ENCODE measurements at places on chromosomes 7 and 10.

- DNase-seq = no peak
Observed at GRCh38 chr7:132225216-132226030, 350.8 kb downstream of the PLXNA4 start.

DNA sequence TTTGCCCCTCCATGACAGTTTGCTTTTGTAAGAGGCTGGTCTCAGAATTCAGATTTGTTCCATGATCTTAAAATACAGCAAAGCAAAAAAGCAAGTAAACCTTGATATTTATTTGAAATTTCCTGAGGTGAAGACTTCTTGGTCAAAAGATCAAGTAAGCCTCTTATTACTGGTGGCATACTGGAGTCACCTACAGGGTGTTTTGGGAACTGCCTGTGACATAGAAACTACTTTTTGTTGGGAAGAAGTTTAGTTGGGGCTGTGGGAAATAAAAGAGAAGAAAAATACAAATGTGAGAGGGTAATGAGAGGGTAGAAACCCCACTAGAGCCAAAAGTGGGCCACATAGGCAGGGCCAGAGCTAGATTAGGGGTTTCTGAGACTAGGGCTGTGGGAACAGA, 217.9 kb downstream of the OTUD1 start:
- DNase-seq = no peak

GRCh38 chr7:73933091-73933490, 72.1 kb downstream of the TMEM270 start:
- no peak for DNase-seq

DNA sequence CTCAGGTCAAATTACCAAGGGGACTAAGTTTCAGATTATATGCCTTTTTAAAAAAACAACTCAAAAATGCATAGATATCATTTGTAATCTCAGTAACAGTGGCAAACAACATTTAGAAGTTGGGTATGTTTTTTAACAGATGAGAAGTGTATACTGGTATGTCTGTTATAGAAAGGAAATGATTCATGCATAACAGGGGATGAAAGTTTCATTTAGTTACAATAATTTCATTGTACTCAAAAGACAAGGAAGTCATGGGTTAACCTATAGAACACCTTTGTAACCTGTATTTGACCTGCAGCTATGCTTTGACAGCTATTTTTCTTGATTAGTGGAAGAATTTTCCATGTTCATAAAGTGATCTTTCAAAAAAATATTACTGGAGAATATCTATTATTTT, 35.4 kb upstream of the FAM133B start:
- DNase-seq = no peak

GRCh38 chr7:127769137-127769536, 117.1 kb downstream of the SND1 start:
- DNase-seq = no peak

- no peak for DNase-seq
Observed at GRCh38 chr10:116608686-116609594, 11.8 kb upstream of the PNLIPRP2 start.

DNA sequence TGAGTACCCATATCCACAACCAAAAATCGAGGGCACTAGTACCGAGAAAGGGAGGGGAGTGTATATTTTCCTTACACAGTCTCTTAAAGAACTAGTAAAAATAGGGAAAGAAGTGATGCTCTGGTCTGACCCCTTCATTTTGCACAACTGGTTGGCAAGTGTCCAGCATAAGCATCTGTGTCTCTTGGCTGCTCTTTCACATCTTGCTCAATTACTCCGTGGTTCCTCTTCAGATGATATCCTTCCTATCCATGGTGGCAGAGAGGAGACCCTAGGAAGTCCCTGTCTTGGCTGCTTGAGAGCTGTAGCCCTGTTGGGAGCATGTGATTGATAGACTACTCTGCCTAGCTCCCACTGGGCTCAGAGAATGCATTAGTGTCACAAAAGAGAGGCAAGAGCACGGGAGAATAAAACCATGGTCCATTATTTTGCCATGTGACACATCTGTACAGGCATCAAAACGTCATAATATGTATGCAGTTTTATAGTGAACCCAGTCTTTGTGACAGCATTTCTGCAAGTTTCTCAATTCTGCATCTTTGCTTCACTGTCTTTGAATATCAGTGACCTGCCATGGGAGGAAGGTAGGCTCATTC, 111.8 kb upstream of the ANKRD1 start:
- DNase-seq = no peak

DNA sequence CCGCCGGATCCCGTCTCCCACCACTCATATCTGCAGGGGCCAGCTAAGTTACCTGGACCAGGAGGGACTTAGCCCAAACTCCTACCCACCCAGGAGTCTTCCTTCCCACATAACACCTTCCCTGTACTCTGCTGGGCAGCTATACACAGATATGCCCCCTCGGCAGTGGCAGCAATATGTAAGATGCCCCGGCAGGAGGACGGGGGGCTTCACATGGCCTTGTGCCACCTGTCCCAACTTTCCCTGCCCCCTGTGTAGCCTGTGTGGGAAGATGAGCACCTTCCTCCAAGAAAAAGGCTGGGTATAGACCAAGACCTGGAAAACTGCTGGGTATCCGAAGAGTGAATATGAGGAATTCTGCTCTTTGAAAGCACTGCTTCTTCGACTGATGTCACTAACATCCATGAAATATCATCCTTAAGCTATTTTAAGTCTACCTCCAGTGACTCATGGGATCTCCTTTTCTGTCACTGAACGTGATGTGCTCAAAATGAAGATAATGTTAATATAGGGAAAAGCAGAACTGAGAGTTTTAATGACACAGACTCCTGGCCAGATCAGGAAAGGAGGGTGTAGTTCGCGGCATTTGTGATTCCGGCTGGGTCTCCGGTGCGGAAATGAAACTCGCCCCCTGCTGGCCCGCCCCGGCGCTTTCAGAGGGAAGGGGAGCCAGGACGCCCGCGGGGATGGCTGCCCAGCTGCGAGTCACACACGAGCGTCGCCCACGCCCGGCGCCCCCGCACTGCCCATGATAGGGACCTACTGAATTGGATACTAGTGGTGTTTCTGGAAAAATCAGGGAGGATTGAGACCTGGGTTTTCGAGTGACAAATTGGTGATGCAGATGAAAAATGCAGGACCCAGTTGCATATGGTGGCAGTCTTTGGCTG, 256.9 kb upstream of the NFE2L3 start:
- DNase-seq = peak; percentile 26
